ENCODE measurements at places on chromosomes 2 and 18. TPM values are rescaled to one million over a fixed set of nuclear protein-coding genes. Genes with fewer than 3 reads are reported as not detected.

The ANKRD29 gene
- not detected for total RNA-seq

The THSD7B gene
- total RNA-seq: not detected

The CFAP65 gene
- under 0.01 TPM for total RNA-seq

The ABCG8 gene
- not detected for total RNA-seq

The TYW5 gene
- total RNA-seq: 11.3 TPM

The RAB11FIP5 gene
- total RNA-seq: 15.7 TPM

The DTNA gene
- total RNA-seq: 10.7 TPM

The ARHGAP25 gene
- total RNA-seq: 0.67 TPM

The CGREF1 gene
- total RNA-seq: 6.2 TPM

The ATOH8 gene
- 9.9 TPM for total RNA-seq

The HNMT gene
- 132 TPM for total RNA-seq

The GRP gene
- not detected for total RNA-seq

The ABCB11 gene
- total RNA-seq: not detected

The TMEM169 gene
- total RNA-seq: 16.9 TPM

The VRK2 gene
- 22.4 TPM for total RNA-seq

The LAMA3 gene
- 0.34 TPM for total RNA-seq

The EMX1 gene
- not detected for total RNA-seq

The DLX1 gene
- 0.93 TPM for total RNA-seq

The AP1S3 gene
- 26.3 TPM for total RNA-seq

The NXPH2 gene
- total RNA-seq: not detected

The ACTR2 gene
- 55.7 TPM for total RNA-seq

The HOXD10 gene
- not detected for total RNA-seq

The MEP1B gene
- total RNA-seq: not detected

The ALPP gene
- total RNA-seq: not detected

The ITPRID2 gene
- total RNA-seq: 349 TPM

The PNPT1 gene
- 63.2 TPM for total RNA-seq

The POTEE gene
- total RNA-seq: not detected

The SLC5A7 gene
- total RNA-seq: not detected

The NMUR1 gene
- not detected for total RNA-seq

The RGPD5 gene
- 20.8 TPM for total RNA-seq

The PDE1A gene
- under 0.01 TPM for total RNA-seq

The SLC40A1 gene
- 0.36 TPM for total RNA-seq

The KRTCAP3 gene
- 0.46 TPM for total RNA-seq

The COL4A4 gene
- total RNA-seq: under 0.01 TPM

The SPHKAP gene
- total RNA-seq: not detected

The IL1F10 gene
- not detected for total RNA-seq

The CDKL4 gene
- 0.67 TPM for total RNA-seq

The ASTL gene
- total RNA-seq: not detected

The CIB4 gene
- not detected for total RNA-seq

The ELMOD3 gene
- total RNA-seq: 18.7 TPM

The CRYGB gene
- not detected for total RNA-seq

The BBS5 gene
- total RNA-seq: 55.4 TPM

The CSRNP3 gene
- 5.7 TPM for total RNA-seq

The KCNJ3 gene
- not detected for total RNA-seq

The XIRP2 gene
- total RNA-seq: not detected

The NEB gene
- 2.3 TPM for total RNA-seq

The RNF125 gene
- total RNA-seq: 1.4 TPM
